ENCODE measurements at places on chromosomes 1 and 21.

GRCh38 chr21:46304955-46305354, 18.7 kb downstream of the C21orf58 start:
- no peak overlapping the region for H3K27ac ChIP-seq
- no peak for DNase-seq
- no peaks in the 10 kb centered on the region for H3K4me1 ChIP-seq
- no peak overlapping the region for H3K4me3 ChIP-seq
- H3K27me3 ChIP-seq = no peaks in the 10 kb centered on the region

- no peaks in the 10 kb centered on the region for H3K27me3 ChIP-seq
- no peak overlapping the region for H3K27ac ChIP-seq
- H3K4me1 ChIP-seq = no peaks in the 10 kb centered on the region
- H3K36me3 ChIP-seq = no peaks in the 10 kb centered on the region
Measured at GRCh38 chr1:218366322-218367052, 21.4 kb downstream of the TGFB2 start.

DNA sequence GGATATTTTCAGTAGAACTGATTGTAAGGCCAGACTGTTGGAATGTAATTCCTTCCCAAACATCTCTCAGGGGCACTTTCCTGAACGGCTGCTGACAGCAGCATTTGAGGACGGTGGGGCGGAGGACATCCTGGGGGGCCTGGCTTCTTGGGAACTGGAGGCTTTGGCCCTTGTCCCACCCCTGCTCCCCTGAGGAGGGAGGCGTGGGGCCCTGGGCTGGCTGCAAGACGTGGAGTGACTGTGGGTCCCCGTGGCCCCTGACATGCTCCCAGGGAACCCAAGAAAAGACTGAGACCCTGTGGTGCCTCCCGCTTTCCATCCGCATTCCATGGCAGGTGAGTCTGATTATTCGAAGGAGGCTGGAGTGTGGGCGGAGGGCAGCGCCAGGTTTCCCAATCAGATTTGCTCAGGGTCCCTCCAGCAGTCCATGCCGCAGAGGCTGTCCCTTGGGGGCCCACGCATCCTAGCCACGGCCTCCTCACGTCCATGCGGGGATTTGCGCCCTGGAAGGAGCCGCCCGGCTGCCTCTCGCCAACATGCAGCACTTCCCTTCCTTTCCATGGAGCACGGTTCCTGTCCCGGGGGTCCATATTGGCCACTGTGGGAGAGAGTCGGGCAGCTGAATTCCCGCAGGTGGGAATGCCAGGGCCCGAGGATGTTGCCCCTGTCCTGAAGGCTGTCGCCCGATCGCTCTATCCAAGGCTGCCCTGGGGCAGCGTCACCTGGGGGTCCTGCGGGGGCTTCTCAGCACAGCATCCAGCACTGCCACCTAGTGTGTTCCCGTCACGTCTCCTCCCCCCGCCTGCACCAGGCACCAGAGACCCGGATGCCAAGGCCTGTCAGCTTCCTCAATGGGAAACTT, 69.0 kb downstream of the FAAP20 start:
- no peak overlapping the region for H3K4me3 ChIP-seq
- DNase-seq = no peak
- no peaks in the 10 kb centered on the region for H3K36me3 ChIP-seq
- no peak overlapping the region for H3K27ac ChIP-seq

GRCh38 chr1:226617109-226617508, 68.5 kb downstream of the STUM start:
- no peaks in the 10 kb centered on the region for H3K27me3 ChIP-seq
- H3K4me1 ChIP-seq = no peaks in the 10 kb centered on the region
- no peak for DNase-seq
- H3K36me3 ChIP-seq = no peaks in the 10 kb centered on the region

DNA sequence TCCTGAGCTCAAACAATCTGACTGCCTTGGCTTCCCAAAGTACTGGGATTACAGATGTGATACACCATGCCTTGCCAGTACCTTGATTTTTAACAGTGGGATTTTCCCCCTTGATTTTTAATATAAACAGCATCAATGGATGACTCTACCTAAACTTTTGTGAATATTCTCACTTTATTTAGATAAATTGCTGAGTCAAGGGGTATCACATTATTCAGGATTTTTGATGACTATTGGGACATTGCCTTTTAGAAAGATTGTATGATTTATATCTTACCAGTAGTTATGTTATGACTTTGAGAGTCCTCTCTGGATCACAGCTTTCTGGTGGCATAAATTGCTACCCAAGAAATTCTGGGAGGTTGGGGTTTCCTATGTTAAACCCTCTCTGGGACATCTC, 112.5 kb upstream of the SPAG17 start:
- H3K36me3 ChIP-seq = no peaks in the 10 kb centered on the region
- H3K27me3 ChIP-seq = no peaks in the 10 kb centered on the region
- H3K27ac ChIP-seq = no peak overlapping the region
- no peaks in the 10 kb centered on the region for H3K4me1 ChIP-seq
- DNase-seq = no peak

DNA sequence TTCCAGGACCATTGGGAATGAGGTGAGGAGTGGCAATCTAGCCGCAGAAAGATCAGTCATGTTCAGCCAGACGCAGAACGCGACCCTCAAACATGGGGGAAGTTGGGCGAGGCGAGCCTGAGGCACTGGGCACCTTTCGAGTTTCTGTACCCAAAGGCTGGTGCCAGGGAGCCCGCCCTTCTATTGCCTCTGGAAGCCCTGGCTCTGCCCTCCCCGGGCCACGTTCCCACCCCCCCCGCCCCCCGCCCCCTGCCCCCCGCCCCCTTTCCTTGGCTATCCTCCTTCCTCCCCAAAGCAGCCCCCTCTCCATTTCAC, 2.2 kb upstream of the ZBTB7B start:
- peak; percentile 21 for DNase-seq
- H3K4me1 ChIP-seq = peaks cover 53% of the 10 kb centered on the region
- H3K27ac ChIP-seq = peak overlapping the region; percentile 96
- no peaks in the 10 kb centered on the region for H3K27me3 ChIP-seq

DNA sequence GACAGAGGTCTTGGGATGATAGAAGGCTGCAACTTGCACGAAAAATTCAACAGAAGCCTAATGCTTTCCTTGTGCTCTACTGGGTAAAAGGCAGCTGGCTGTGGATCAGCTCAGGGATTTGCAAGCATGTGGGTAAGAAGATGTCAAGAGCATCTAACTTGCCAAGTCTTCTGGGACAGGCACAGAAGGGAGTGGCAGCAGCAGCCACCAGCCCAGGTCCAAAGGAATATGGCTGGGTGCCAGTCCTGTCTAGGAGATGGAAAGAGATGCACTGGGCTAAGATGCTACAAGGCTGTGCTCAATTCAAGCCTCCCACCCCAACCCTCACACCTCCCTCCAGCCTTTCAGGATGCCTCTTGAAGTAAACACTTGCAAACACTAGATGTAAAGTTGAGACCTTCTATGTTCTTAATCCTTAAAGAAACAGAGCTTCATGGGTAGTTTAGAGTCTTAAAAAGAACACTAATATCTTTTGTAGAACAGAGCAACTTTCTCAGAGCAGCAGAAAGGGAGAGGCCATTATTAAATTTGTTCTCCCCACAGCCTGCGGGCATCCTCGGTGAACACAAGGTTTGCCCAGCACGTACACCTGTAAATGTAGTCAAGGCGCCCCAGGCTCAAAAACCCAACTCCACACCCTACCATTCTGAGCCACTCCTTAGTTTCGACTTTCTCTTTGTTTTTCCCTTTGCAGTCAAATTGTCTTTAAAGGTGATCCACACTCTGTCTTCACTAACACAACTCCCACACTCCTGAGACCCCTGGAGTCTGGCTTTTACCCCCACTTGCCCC, 64.6 kb upstream of the BCAR3 start:
- peaks cover 1% of the 10 kb centered on the region for H3K27me3 ChIP-seq
- no peak for DNase-seq
- H3K27ac ChIP-seq = no peak overlapping the region
- no peaks in the 10 kb centered on the region for H3K4me1 ChIP-seq

DNA sequence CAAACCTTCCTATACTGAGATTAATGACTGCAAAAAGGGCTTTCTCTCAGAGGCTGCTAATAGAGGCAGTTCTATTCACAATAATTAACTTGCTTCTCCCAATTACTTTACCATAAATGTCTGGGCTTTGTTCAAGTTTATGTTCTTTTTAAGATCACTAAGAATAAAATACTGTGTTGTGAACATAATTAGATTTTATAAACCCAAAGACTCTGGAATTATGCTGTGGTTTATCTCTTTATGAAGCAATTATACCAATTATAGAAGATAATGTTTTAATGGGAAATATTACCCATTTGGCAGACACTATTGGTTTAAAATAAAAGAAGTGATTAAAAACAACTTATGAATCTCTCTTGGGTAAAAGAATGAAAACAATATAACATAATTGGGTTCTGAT, 43.5 kb upstream of the IL12RB2 start:
- no peaks in the 10 kb centered on the region for H3K36me3 ChIP-seq
- no peak for DNase-seq
- H3K27me3 ChIP-seq = no peaks in the 10 kb centered on the region
- H3K4me1 ChIP-seq = peaks cover 8% of the 10 kb centered on the region
- no peak overlapping the region for H3K4me3 ChIP-seq

DNA sequence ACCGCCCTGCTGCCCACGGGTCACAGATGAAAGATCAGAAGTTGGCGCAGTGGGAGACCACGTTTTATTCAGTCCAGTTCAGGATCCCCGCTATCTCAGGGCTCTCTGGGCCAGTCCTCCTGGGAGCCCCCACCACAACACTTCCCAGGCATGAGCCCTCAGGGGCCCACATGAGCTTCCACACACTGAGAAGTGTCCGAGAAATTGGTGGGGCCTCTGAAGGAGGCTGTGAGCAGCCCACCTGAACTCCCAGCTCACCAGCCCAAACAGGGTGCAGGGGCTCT, 12.1 kb downstream of the TRIM46 start:
- no peak overlapping the region for H3K4me3 ChIP-seq
- no peaks in the 10 kb centered on the region for H3K27me3 ChIP-seq
- no peaks in the 10 kb centered on the region for H3K4me1 ChIP-seq
- no peaks in the 10 kb centered on the region for H3K36me3 ChIP-seq
- no peak overlapping the region for H3K27ac ChIP-seq

GRCh38 chr1:228264090-228264829, 56.4 kb downstream of the OBSCN start:
- H3K27me3 ChIP-seq = no peaks in the 10 kb centered on the region
- H3K4me3 ChIP-seq = no peak overlapping the region
- no peak for DNase-seq
- no peak overlapping the region for H3K27ac ChIP-seq
- no peaks in the 10 kb centered on the region for H3K4me1 ChIP-seq

DNA sequence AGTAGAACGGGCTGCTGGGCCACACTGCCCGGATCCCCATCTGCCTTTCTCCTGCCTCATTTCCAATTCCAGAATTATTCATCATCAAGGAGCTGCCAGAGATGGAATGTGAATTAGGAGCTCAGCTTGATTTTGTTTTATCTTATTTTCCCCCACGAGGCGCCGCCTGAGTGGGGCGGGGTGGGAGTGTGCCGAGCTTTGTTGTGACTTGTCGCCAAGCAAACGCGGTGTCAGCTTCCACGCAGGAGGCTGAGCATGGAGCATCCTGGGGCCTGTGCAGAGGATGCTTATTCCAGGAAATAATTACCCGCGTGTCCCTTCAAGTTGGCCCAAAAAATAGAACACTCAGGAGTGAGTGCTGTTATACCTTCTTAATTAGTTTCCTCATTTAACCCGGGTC, 91.2 kb downstream of the HMGB4 start:
- no peaks in the 10 kb centered on the region for H3K4me1 ChIP-seq
- H3K27me3 ChIP-seq = no peaks in the 10 kb centered on the region
- H3K4me3 ChIP-seq = no peak overlapping the region
- no peaks in the 10 kb centered on the region for H3K36me3 ChIP-seq
- H3K27ac ChIP-seq = no peak overlapping the region

GRCh38 chr1:202205523-202206190, 12.1 kb downstream of the LGR6 start:
- H3K4me3 ChIP-seq = no peak overlapping the region
- H3K27me3 ChIP-seq = no peaks in the 10 kb centered on the region
- H3K36me3 ChIP-seq = no peaks in the 10 kb centered on the region
- no peak overlapping the region for H3K27ac ChIP-seq
- DNase-seq = no peak

DNA sequence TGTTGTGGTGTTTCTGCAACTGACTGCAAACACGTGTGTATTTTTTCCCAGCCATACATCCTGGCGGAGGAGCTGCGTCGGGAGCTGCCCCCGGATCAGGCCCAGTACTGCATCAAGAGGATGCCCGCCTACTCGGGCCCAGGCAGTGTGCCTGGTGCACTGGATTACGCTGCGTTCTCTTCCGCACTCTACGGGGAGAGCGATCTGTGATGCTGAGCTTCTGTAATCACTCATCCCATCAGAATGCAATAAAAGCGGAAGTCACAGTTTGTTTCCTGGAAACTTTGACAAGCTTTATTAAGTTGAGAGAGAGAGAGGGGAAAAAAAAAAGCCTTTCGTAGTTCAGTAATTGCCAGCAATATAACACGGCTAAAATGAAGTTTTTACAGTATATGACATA, 32.7 kb upstream of the MTR start:
- H3K36me3 ChIP-seq = no peaks in the 10 kb centered on the region
- H3K4me1 ChIP-seq = no peaks in the 10 kb centered on the region
- H3K27me3 ChIP-seq = peaks cover 1% of the 10 kb centered on the region

- no peaks in the 10 kb centered on the region for H3K36me3 ChIP-seq
- peaks cover 3% of the 10 kb centered on the region for H3K4me1 ChIP-seq
- DNase-seq = no peak
- no peak overlapping the region for H3K4me3 ChIP-seq
- H3K27ac ChIP-seq = no peak overlapping the region
Measured at GRCh38 chr1:109822749-109823542, 59.2 kb upstream of the EPS8L3 start.

DNA sequence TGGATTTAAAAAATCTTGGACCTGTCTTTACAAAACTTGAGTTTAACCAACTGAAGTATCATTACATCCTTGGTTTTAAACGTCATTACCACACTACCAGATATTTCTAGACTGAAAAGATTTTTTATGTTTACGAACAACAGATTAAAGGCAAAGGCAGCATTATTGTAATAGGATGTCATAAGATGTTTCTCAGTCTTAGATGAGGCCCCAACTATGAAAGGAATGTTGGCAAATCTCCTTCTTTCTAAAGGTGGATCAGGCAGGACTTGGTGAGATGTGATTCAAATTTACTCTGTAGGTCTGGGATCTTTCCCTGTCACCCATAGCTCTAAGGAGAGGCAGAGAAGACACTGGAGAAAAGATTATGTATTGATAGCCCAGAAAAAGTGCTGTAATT, 417.9 kb downstream of the PTBP2 start:
- no peak for DNase-seq
- H3K27me3 ChIP-seq = no peaks in the 10 kb centered on the region
- H3K4me1 ChIP-seq = peaks cover 3% of the 10 kb centered on the region
- H3K27ac ChIP-seq = no peak overlapping the region
- no peak overlapping the region for H3K4me3 ChIP-seq

- DNase-seq = peak; percentile 65
- H3K27me3 ChIP-seq = no peaks in the 10 kb centered on the region
- H3K4me3 ChIP-seq = peak within 1 kb of the TSS; percentile 88
- no peaks in the 10 kb centered on the region for H3K36me3 ChIP-seq
Measured at GRCh38 chr1:61741711-61742619, at the start of gene PATJ. TSS of gene PATJ (plus strand) at chr1:61742480. CDS start at chr1:61762893, 20,413 bp downstream.

GRCh38 chr1:62082456-62083363, 111.9 kb upstream of the L1TD1 start:
- H3K27me3 ChIP-seq = no peaks in the 10 kb centered on the region
- no peak overlapping the region for H3K27ac ChIP-seq
- peaks cover 12% of the 10 kb centered on the region for H3K36me3 ChIP-seq
- DNase-seq = peak; percentile 24
